Effector memory CD4-positive, alpha-beta T cell (primary cell): ENCODE measurements at places on chromosomes 5 and 9.

DNA sequence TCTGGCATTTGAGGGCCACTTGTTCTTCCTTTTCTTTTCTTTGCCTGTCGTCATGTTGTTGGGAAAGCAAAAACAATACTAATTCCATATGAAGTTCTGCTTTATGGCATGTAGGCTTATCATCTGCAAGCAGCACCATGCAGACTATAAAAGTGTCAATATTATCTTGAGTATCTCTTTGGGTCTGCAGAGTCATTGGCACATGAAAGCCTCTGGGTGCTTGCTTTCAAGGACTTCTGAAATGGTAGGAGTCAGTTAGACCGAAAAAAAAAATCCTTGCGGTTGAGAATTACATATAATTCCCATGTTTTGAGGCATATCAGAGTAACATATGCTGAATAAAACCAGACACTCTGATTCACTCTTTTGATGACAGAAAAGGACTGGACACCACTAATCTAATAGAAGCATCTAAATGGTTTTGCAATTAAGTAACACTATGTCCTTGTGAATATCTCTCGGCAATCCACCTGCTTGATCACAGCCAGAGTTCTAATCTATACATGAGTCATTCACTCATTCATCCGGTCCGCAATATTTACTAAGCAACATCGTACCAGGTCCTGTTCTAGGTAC, 44.4 kb downstream of the GNAQ start:
- DNase-seq = no peak

DNA sequence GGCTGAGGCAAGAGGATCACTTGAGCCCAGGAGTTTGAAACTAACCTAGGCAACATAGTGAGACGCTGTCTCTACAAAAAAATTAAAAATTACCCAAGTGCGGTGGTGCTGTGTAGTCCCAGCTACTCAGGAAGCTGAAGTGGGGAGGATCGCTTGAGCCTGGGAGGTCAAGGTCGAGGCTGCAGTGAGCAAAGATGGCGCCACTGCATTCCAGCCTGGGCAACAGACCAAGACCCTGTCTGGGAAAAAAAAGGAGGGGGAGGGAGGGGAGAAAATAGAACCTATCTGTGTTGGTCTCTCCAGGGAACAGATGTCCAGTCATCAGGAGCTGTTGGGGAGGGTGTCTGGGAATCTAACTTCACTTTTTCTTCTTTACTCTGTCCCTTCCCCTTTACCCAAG, 24.3 kb downstream of the MAT2B start:
- no peak for DNase-seq

- DNase-seq = no peak
Observed at GRCh38 chr9:126844085-126844484, 16.4 kb upstream of the ZBTB34 start.

DNA sequence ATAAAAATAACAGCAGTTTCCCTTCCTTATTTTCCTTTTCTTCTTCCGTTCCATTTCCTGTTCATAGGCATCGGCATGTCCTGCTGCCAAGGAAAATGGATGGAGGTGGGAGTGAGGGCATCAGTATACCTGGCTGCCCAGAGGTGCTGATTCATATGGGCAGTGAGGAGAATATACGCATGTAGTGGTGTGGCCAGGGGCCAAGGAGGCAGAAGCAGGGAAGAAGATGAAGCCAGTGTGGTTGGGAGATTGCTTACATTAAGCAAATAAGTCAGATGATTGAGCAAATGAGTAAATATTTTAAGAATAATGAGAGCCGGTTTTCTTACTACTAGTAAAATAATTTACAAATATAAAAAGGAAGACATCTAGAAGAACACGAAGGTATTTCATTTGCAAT, 344.9 kb upstream of the PAPPA start:
- no peak for DNase-seq

DNA sequence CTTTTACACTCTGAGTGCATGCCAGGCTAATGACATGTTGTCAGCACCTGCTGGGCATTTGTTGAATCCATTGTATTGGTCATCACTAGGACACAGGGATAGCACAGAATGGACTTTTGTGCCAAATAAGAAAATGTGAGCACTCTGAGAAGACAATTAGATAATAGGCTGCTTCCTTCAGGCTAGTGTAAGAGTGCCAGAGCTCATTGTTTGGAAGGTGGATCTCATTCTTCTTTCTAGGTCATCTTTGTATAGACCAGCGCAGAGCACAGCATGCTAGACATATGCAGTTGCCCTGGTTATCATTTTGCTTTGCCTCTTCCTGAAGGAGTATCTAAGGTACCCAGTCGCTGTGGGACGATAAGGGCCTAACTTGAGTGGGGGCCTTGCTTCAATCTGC, 493.4 kb upstream of the COX7C start:
- DNase-seq = no peak

GRCh38 chr5:110894805-110895204, 156.0 kb downstream of the SLC25A46 start:
- no peak for DNase-seq

DNA sequence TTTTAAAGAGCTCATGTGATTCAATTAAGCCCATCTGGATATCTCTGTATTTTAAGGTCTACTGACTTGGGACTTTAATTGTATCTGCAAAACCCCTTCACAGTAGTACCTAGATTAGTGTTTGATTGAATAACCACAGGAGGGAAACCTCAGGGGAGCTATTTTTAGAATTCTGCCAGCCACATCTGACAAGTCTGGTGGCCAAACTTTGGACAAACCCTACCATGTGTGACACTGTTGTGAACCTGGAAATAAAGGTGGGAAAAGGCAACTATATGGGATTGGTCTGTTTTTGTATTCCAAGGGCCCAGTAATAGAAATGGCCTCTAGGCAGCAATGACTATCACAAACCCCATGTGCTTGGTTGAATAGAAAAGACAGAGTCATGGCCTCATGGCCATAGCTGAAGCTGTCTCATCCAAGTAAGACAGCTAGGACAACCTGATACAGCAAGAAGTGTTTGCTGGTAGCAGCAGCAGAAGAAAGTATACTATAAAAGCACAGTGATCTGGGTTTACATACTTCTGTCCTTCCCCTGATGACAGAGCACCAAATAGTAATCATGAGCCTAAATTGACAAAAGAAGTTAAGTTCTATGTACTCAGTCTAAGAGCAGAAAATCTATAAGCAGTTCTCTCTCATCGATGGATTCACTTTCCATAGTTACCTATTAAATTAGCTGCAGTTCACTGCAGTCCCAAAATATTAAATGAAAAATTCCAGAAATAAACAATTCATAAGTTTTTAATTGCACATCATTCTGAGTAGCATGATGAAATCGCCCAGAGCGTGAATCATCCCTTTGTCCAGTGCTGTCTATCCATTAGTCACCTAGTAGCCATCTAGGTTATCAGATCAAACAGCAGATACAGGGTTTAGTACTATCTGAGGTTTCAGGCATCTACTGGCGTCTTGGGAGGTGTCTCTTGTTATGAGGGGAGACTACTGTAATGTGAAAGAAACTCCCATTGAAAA, 189.8 kb downstream of the ARHGAP26 start:
- DNase-seq = no peak

- DNase-seq = no peak
Observed at GRCh38 chr5:179839328-179840256, 18.9 kb downstream of the SQSTM1 start.

- no peak for DNase-seq
Observed at GRCh38 chr5:157463621-157464518, 3.9 kb downstream of the NIPAL4 start.

- peak; percentile 32 for DNase-seq
Observed at GRCh38 chr5:38453506-38453905, 102.9 kb downstream of the LIFR start.

DNA sequence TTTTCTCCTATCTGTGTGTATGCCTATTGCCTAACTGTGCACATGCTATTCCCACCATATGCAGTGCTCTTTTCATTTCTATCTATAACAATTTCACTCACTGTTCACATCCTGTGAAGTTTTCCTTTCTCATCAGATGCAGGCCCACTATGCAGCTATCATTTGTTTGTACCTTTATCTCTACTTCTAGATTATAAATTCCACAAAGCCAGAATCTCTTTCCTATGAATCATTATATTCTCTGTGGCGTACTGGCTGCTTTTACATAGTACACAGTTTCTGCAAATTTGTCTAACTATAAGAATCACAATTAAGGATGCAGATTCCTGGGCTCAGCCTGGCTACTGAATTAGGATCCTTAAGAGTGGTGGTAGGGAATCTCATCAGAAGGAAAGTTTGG, 600.8 kb upstream of the ARRDC3 start:
- DNase-seq = no peak

GRCh38 chr5:134110382-134110781, 4.1 kb upstream of the TCF7 start:
- no peak for DNase-seq

DNA sequence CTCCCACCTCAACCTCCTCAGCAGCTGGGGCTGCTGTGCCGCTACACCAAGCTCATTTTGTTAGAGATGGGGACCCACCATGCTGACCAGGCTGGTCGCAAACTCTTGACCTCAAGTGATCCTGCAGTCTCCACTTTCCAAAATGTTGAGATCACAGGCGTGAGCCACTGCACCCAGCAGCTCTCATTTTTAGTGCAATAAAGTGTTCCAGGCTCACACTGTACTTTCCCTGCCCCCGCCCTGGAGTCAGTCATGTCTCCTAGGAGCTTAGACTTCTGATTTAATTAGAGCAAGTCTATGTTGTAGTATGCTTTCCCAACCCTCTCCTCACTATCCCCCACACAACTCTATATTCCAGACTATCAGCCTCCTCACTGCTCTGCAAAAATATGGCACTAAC, 238.0 kb upstream of the ACTBL2 start:
- DNase-seq = no peak

- DNase-seq = no peak
Observed at GRCh38 chr5:118467103-118467502, 521.2 kb downstream of the DTWD2 start.

DNA sequence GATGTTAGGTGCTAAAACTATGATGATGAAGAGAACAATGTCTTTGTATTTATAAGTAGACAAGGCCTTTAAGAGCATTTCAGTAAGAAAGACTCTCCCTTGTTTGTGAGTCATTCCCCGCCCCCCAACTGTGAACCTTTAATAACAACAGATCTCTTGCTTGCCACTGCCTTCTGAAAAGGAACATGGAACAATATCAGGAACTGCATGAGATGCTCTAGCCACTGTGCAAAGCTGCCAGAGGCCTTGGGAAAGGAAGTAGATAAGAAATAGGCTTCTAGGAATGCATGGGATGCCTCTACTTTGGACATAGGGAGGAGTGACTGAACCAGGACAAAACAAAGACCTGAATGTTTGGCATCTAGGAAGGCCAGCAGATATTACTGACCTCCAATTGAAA, 296.1 kb upstream of the MPDZ start:
- DNase-seq = no peak

DNA sequence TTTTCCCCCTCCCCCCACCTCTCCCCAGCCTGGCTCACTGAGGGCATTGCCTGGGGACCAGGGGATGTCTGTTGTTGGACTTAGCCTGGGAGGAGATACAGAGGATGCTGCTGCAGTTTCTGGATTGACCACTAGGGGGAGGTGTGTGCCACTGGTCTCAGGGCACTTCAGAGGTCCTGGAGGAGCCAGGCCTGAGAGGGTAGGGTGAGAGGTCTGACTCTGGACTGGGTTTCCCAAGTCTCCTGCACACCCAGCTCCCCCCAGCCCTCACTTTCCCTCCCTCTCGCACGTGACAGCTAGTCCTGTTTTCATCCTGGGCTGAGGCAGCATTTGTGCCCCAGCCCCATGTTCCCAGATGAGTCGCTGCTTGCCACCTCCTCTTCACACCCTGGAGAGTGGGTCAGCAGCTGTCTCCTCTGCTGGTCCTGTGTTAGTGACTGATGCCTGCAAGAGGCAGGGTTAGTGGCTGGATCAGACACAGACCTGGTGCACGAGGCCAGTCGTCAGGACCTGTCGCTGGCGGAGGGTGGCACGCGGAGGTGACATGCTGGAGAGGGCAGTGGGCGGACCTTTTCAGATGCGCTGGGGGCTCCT, 4.4 kb downstream of the IL3 start:
- DNase-seq = peak; percentile 66

GRCh38 chr5:90632791-90633190, 74.2 kb downstream of the ADGRV1 start:
- no peak for DNase-seq

DNA sequence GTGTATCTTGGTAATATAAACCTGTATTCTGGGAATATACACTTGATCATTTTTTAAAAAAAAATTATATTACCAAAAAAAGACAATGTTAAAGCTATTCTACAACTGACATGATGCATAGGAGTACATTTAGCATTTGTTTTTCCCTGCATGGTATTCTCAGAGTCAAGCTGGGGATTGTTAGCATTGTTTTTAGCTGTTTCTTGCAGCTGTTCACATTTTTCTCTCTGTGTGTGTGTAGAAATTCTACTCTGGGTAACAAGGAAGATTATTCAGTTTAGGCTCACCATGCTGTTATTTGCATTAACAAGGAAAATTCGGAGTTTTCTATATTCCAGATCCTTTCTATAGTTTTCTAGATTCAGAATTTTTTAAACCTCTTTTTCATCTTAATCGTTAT, 62.2 kb downstream of the ADAMTS16 start:
- DNase-seq = no peak

- DNase-seq = no peak
Observed at GRCh38 chr5:153835891-153836515, 202.7 kb downstream of the FAM114A2 start.

GRCh38 chr9:112670991-112671625, 46.8 kb downstream of the INIP start:
- no peak for DNase-seq

DNA sequence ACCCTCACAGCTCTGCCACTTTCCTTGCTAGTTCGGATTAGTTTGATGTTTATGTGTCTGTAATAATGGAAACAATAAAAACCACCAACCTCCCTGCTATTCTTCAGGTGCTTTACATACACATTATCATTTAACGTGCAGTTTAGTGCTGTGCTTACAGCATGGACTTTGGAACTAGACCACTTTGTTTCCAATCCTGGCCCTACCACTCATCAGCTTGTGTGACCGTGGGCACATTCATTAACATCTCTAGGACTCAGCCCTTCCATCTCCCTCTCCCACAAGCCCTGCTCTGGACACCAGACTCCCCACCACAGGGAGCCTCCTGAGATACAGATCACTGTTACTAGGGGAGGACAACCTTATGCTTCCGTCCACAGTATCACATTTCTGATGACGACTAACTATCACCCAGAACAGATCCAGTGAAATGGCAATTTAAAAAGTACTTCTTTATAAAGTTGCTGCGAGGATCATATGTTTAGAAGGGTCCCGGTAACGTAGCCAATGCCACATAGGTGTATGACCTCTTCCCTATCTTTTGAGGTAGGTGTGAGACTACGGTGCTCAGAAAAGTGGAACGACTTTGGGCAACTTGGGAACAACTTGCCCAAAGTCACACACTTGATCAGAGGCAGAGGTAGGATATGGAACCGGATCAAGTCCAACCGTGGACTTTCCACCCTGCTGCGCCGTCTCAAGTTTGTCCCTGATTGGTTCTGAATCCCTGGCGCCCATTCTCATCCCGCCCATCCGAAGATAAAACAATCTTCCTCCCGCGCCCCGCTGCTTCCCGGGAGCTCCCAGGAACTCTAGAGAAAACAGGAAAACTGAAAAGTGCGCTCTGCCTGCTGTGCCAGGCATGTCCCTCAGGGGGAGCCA, 132.4 kb upstream of the NIPBL start:
- no peak for DNase-seq
